CD8-positive, alpha-beta T cell (primary cell): ENCODE measurements at places on chromosomes 7 and 10. TPM values are rescaled to one million over a fixed set of nuclear protein-coding genes. Genes with fewer than 3 reads are reported as not detected.

DNA sequence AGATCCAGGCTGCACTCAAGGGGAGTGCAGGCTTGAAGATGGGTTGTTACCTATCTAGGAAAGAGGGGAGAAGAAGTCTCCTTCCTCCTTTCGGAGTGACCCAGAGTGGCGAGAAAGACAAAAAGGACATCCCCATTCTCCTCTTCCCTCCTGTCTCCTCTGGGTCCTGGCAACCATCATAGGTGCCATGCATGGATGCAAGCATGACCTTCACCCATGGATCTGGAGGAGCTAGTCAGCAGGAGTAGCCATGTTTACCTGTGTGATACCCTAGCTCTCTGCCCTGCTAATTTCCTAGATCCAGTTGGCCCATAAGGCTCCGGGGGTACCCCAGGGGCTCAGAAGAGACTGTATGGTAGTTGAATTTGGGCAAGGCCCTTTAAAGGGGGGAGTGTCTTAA, 17.2 kb upstream of the CROT start:
- DNase-seq: no peak

GSAP gene
- total RNA-seq: 11.9 TPM

DNA sequence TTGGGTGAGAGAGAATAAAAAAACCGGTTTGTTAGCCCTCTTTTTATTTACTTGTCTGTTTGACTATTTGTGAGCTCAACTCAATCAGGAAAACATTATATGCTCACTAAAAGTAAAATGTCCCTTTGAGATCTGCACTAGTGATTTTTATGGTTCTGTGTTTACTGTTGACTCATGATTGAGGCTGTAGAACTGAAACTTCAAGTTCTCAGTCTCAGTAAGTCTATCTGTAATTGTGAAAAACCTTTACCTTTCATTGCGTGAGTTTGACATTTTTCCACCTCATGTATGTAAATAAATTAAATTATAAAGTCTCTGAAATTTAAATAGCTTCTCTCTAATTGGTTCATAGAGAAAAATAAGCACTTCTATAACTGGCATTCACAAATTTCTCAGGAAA, 17.0 kb upstream of the CASD1 start:
- no peak for DNase-seq

GRCh38 chr7:73345951-73346350, 18.0 kb downstream of the FKBP6 start:
- no peak for DNase-seq

KLF14 gene
- total RNA-seq: not detected

DOCK4 gene
- 0.17 TPM for total RNA-seq
